ENCODE measurements at places on chromosomes 13 and 19.

GRCh38 chr19:16861011-16861410 is 27.8 kb upstream of the F2RL3 start:
- DNase-seq = no peak

DNA sequence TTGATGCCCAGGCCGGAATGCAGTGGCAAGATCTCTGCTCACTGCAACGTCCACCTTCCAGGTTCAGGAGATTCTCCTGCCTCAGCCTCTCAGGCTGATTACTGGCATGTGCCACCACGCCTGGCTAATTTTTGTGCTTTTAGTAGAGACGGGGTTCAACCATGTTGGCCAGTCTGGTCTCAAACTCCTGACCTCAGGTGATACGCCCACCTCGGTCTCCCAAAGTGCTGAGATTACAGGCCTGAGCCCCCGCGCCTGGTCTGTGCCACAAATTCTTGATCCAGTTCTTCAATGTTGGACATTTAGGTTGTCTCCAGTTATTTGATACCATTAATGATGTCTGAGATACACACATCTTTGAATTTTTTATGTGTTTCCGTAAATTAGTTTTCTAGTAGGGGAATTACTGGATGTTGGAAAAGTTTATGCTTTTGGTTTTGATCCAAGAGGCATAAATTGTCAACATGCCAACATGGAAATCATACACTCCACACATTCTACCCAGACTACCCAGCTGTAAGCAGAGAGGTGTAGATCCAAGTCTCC is 525 bp upstream of the COG3 start:
- no peak for DNase-seq

DNA sequence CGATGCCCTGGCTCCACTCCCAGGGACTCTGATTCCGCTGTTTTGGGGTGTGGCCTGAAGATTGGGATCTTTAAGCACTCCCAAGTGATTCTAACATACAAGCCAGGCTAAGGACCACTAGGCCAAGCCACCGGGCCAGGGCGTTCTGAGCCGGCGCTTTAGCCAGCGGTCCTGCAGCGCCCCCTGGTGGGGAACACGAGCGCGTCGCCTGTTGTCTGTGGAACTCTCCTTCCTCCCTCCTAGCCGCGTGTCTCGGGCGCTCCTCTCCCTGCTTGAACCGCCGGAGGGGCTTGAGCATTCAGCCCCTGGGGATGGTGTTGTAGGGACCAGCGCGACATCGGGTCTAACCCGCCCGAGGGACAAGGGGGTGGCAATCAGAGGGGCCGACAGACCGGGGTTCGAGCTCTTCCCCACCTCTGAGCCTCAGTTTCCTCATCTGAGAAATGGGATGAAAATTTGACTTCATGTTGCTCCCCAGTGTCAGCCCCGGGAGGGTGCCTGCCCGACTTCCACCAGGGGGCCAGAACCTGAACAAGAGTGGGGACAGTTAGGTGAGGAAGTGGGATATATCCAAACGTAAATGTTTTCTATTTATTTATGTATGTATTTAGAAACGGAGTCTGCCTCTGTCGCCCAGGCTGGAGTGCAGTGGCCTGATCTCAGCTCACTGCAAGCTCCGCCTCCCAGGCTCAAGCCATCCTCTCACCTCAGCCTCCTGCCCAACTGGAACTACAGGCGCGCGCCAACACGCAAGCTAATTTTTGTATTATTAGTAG is 18.0 kb upstream of the PNMA8B start:
- DNase-seq = no peak

GRCh38 chr13:98496479-98496791 is 80.5 kb downstream of the STK24 start:
- DNase-seq = no peak

DNA sequence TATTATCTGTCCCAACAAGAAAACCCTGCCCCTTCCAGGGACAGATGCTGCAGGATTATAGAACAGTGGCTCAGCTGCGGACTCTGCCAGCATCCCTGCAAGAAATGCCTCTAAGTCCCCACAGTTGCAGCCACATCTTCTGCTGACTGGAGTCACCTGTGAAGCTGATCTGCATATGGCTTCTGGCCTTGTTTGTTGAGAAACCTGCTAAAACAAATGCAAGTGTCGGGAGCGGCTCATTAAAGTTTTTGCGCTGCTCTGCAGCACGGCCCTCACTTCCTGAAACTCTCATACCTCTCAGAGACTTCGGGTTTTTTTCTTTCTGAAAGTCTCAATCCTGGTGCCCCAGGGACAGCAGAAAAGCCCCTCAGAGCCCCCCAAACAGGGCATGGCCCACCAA is 725.0 kb downstream of the UQCRFS1 start:
- DNase-seq = no peak

Measured in NCI-H1417 treated with DMSO at 0.1 percent for 48 hours (cell line).